Iris pigment epithelial cell (primary cell): ENCODE measurements at places on chromosomes 6 and 20.
A peak's percentile ranks its signal among the peaks of the same experiment; 100 is the strongest.

DNA sequence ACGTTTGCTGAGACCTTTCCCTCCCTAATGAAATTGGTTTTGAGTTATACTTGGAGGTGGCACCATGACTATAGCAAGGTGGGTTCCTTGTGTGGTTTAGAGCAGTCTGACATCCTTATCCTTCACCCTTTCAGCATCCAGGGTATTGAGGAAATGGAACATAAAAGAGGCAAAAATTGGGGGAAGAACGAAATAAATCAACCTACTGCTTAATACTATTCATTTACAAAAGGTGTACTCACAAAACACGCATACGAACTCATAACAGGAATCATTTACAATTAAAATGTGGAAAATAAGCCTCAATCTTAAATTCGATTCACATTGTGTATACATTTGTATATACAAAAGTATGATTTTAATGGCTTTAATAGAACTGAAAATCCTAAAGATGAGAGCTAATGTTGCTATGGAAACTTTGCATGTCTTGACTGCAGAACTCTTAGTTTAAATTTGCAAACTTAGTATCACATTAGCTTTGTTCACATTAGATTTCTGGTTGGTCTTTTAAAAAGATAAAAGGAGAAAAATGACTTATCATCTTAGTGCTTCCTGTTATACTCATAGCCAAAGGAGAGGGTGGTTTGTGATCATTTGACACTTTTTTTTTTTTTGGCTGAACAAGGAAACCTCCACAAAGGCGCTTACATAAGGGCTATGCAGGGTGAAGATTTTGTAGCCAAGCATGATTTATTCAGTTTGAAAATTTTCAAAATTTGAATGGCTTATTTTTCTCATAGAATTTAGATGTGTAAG, 76.1 kb upstream of the ATXN1 start:
- no peak for DNase-seq

DNA sequence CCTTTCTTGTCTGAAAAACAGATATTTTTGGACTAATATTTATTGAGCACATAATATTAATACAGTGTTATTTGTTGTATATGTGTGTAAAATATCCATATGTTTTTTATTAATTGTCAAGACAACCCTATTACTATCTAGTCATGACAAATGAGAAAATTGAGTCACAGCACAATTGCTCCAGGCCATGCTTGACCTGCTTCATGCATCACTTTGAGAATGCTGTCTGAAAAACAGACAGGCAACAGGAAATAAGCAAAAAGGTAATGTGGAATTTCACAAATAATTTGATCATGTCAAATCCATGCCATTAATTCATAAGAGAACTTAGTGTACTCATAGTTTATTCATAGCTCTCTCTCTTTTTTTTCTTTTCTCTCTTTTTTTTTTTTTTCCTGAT, 246.5 kb downstream of the RIMS1 start:
- DNase-seq: no peak

GRCh38 chr6:114343782-114344144, 940 bp upstream of the HS3ST5 start:
- no peak for DNase-seq

DNA sequence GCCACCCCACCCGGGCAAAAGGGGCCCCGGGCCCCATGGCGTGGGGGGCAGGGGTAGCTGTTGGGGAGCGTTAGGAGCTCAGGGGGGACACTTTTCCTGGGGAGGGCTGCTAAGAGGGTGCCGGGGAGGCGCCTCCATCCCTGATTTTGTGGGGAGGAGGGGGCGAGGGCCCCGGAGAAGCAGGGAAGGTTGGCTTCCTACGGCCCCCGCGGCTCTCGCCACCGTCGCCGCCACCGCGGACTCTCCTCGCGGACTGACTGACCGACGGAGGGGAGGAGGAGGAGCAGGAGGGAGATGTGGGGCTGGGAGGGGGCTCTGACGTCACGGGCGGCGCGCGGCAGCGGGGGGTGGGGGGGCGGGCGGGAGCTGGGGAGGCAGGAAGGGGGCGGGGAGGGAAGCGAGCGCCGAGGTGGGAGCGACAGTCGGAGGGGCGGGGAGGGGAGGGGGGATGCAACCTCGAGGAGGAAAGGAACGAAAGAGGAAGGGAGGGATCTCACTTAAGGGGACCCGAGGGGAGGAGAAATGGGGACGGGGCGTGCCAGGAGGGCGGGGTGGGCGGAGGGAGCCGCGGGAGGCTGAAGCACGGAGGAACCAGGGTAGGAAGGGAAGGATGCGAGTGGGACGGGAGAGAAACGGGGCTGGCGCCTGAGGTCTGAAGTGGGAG, 5.1 kb downstream of the GABBR1 start:
- DNase-seq: peak; percentile 80

DNA sequence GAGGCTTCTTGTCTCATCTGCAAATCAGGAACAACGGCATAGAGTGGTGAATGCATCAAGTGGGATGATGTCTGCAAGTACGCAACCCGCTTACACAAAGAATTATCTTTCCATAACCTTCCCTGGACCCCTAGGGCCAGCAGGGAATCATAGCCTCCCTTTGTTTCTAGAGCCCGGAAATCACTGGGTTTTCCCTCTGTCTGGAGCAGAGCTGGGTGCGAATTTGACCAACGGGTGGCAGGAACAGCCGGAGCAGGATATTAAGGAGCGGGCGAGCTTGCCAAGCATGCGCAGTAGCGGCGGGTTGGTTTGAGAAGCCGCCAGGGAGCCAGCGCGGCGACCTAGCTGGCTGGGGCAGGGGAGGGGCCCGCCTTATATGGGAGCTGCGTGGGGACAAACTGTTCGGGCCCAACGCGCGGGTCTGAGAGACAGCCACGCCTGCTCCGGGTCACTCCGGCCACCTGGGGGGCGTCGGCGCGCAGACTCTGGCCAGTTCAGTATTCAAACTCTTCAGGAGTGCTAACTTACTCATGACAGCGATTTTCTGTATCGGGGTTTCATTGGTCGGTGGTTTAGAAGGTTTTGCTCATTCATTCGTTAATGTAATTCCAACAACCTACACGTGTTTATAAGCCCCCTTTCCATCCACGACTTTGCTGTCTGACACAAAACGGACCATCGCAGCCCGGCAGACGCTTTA, 1.6 kb upstream of the KIF16B start:
- peak; percentile 82 for DNase-seq

DNA sequence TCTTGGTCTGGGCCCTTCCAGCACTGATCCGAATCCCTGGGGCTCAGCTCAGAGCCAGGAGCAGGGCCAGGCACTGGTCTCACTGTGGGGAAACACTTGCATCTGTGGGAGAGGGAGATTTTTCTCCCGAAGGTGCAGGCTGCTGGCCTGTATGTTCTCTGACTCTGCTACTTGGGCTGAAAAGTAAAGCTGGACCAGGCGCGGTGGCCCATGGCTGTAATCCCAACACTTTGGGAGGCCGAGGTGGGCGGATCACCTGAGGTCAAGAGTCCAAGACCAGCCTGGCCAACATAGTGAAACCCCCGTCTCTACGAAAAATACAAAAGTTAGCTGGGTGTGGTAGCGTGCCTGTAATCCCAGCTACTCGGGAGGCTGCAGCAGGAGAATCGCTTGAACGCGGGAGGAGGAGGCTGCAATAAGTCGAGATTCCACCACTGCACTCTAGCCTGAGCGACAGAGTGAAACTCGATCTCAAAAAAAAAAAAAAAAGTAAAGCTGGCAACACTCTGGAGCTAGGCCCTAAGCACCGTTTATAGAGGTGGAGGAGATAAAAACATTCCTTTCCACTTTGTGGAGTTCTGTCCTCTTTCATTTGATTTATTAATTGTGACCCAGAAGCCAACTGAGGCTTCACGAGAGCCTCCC, 41.7 kb downstream of the JPH2 start:
- no peak for DNase-seq

- no peak for DNase-seq
Observed at GRCh38 chr20:54091120-54091480, 20.7 kb upstream of the BCAS1 start.

DNA sequence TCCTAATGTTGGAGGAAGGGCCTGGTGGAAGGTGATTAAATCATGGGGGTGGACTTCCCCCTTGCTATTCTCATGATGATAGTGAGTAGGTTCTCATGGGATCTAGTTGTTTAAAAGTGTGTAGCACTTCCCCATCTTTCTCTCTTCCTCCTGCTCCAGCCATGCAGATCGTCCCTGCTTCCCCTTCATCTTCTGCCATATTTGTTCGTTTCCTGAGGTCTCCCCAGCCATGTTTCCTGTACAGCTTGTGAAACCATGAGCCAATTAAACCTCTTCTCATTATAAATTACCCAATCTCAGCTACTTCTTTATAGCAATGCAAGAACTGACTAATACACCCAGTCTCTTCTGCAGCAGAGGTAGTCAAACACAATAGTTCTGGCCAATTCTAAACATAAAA, 5.4 kb downstream of the EPM2A start:
- no peak for DNase-seq

DNA sequence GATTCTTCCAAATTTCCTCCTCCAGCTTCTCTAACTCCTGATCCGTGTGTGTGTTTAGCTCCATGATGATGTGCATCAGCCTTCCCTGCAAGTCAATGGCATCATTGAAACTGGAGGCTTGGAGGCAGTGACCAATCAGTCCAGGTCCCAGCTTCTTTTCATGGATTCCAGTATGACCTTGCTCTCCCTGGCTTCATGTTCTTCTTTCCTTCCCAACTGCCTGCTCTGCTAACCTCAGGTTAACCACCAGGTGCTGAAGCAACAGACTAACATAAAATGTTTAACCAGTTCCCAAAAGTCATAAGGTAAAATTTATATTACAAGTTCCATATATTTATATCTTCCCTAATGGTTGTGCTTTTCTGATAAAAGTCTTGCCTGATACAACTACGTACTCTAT, 512.8 kb upstream of the EPHA7 start:
- DNase-seq: no peak

- no peak for DNase-seq
Observed at GRCh38 chr6:15877231-15877630, 214.4 kb upstream of the DTNBP1 start.
